ENCODE measurements at places on chromosomes 1 and 21. TPM values are rescaled to one million over a fixed set of nuclear protein-coding genes. Genes with fewer than 3 reads are reported as not detected.

GRCh38 chr1:201361652-201362504 is 15.6 kb downstream of the TNNT2 start:
- DNase-seq, result peak; percentile 68

Gene TIAM1
- total RNA-seq, result 2.7 TPM

- DNase-seq, result no peak
Observed at GRCh38 chr1:3717041-3717714, 35.1 kb upstream of the CCDC27 start.

Gene NRAS
- 65.0 TPM for total RNA-seq

- DNase-seq, result no peak
Observed at GRCh38 chr1:98133131-98133530, 212.3 kb upstream of the DPYD start.

DNA sequence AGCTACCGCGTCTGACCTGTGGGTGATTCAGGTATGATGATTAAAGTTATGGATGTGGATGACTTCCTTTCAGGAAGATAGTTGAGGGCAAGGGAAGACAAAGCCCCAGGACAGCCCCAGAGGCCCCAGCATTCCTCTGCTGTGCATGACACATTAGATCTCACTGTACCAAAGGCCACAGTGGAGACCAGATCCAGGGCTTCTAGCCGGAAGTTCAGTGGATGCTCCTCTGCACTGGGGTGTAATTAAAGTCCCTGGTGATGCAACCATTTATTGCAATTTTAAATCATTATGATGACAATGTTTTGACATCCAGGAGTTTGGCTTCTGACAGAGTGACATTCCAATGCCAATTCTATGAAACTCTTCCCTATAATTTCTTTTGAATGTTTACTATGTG is 5.0 kb downstream of the C4BPA start:
- no peak for DNase-seq

Gene CLDN19
- total RNA-seq, result not detected

- DNase-seq, result no peak
Observed at GRCh38 chr21:45588086-45588825, 46.0 kb upstream of the SLC19A1 start.

Gene SPRR1B
- total RNA-seq, result not detected

Data from NCI-H460 (cell line).